ENCODE measurements at places on chromosomes 3 and 15. TPM values are rescaled to one million over a fixed set of nuclear protein-coding genes. Genes with fewer than 3 reads are reported as not detected.

DNA sequence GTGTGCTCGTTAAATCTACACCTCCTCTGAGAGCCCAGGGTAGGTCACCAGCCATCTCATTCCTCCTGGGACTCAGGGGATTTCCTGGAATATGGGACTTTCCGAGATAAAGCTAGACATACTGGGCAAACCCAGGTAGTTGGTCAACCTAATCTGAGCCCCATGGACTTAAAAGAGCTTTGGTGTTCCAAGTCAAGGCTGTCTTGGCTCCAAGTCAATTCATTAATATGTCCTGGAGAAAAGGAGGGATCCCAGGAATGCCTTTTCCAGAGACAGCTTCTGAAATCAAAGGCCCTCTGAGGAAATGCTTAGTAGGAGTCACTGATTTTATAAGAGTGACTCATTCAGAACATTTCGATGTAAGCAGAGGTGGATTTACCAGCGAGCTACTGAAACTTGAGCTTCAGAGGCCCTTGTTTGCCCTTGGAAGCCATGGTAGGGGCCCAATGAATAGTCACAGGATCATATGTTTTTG lies 137.3 kb upstream of the UBE2E1 start:
- DNase-seq, result peak; percentile 72

DNA sequence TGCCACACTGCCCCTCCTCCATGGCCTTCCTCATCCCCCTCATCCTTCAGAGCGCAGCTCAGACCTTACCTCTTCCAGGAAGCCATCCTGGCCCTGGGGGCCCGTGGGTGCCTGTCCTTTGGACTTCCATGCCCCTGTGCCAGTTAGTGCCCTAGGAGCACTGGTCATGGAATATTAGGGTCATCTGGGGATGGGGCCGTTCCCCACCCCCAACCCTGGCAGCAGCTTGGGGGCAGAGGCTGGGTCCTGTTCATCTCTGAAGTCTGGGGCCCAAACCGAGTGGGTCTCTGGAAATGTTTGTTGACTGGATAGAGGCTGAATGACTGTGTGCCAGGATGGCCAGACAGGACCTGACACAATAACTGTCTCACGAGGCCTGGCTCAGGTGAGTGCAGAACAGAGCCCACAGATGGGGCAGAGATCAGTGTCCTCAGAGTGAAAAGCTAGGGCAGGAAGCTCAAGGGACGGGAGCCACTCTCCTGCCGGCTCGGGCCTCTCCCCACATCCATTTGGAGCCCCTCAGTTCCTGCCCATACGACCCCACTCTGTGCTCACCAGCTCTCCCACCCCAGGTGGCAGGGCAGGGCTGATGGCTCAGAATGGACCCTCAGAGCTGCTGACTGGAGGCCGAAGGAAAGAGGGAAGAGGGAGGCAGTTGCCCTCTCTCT lies 62.5 kb downstream of the TLE3 start:
- no peak for DNase-seq

DNA sequence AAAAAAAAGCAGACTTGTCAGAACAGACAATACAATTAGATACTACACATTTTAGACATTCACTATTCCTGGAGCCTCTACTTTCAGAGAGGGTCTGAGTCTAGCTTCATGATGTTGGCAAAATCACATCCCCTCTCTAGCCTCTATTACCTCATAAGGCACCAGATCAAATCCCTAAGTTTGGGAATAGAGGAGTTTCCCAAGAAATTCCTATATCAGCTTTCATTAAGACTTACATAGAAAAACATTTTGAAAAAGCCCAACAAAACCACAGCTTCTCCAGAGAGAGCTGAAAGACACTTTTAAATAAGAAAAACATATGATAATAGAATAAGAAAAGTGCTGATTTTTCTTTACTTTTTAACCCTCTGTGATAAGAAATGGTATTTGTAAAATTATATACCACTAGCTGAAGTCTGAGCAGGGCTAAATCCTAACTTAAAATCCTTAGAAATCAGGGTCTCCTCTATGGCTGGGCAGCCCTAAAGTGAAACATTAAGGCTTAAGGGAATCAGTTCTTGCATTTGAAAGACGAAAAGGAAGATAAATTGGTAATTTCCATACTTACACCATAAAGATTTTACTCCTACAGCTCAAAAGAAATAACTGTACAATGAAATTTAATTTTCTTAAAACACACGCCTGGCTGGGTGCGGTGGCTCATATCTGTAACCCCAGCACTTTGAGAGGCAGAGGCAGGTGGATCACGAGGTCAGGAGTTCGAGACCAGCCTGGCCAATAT lies 4.3 kb downstream of the TBC1D2B start:
- DNase-seq, result no peak

Gene CYP1A1
- not detected for polyA plus RNA-seq

DNA sequence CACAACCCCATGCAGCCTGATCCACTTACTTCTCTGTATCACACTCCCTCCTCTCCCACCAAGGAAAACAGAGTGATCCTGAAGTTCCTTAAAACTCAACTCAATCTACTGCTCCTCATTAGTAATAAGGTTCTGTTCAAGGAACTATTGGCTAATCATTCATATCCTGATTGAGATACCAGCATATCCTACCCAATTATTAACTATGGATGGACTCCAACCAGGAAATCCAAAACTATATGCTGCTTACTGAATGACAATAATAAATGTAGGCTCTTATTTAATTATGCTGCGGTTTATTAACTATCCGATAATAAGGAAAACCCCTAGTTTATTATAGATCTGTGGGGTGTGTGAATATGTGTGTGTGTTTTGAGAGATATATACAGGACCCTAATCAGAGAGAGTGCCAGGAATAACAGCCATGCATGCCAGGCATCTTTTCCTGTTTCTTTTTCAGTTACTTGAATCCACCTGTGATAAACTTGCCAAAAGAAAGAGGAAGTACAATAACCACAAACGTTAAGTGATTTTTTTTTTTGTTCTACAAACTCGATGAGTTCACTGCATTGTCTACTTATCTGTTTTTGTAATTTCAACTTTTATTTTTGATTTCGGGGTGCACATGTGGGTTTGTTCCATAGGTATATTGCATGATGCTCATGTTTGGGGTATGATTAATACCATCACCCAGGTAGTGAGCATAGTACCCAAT lies 1031.7 kb upstream of the CFAP20DC start:
- no peak for DNase-seq

DNA sequence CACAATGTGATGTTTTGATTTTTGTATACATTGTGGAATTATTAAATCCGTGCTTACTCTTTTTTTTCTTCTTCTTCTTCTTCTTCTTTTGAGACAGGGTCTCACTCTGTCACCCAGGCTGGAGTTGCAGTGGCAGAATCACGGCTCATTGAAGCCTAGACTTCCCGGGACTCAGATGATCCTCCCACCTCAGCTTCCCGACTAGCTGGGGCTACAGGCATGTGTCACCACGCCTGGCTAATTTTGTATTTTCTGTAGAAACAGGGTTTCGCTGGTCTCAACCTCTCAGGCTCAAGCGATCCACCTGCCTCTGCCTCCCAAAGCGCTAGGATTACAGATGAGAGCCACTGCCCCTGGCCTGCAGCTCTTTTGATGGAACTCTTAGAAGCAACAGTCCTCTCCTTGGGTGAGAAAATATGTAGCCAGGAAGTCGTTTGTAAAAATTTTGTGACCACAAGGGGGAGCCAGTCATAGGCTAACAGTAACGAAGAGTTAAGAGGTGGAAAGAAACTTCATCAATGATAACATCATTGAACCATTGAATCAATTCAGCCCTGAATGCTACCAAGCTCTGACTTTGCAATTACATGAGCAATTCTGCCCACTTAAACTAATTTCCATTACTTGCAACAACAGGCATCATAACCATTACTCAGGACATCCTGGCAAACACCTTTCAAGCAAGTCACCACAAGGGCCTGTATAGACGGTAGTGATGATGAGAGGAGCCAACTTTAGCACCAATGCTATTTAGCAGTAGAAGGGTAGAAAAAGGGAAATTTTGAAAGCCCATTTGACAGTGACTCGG lies 16.7 kb upstream of the CMTM7 start:
- DNase-seq, result no peak

DNA sequence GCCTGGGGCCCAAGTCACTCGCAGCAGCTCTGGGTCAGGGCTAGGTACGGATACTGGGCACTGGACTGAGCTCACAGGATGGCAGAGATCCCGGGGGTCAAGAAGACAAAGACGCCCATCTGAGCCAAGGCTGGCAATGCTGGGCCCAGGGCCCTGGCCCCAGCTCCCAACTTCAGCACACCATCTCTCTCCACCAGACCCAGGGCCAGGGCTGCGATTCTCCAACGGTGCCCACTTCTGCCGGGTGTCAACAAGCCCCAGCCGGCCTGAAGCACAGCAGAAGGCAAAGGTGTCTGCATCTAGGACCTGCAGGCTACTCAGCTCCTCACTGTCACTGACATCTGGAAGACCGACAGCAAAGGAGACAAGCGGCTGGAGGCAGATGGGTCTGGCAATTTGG lies 8.6 kb downstream of the WDR73 start:
- DNase-seq, result no peak

Gene RTP1
- not detected for polyA plus RNA-seq

Data from BJ (cell line).